ENCODE measurements at places on chromosomes 13 and 19. TPM values are rescaled to one million over a fixed set of nuclear protein-coding genes. Genes with fewer than 3 reads are reported as not detected.

The IFNL1 gene
- not detected for total RNA-seq

DNA sequence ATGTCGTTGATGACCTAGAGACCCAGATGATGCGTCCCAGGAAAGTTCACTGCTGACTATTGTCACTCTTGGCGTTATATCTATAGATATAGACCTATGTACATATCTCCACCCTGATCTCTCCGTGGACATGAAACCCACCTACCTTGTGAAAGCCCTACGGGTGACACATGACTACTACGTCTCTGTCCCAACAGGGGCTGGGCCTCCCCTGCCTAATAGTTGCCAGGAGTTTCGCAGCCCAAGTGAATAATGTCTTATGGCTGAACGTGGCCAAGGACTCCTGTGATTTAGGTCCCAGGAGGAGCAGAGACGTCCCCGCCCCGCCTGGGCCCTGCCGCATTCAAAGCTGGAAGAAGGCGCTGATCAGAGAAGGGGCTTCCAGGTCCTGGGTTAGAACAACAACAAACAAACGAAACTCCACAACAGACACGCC is 4.9 kb upstream of the POU4F1 start:
- H3K27me3 ChIP-seq, result peaks cover 85% of the 10 kb centered on the region

- DNase-seq, result no peak
- H3K36me3 ChIP-seq, result peaks cover 13% of the 10 kb centered on the region
- no peaks in the 10 kb centered on the region for H3K27me3 ChIP-seq
- peak overlapping the region; percentile 85 for H3K27ac ChIP-seq
Measured at GRCh38 chr19:11323601-11324078, 15.8 kb downstream of the RAB3D start.

DNA sequence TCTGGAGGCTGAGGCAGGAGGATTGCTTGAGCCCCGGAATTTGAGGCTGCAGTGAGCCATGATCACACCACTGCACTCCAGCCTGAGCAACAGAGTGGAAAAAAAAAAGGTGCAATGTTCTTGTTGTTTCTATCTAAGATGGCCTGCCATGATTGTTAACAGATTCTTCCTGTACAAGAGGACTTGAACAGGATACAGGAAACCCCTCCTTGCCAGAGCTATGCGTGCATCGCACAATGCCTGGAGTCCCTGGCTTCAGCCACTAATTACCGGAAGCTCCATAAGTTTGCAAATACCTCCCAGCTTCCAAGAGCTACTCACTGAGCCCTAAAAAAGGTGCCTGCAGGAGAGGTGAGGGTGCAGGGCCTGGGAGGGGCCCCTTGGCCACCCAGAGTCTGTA is 13.1 kb upstream of the HIF3A start:
- H3K27me3 ChIP-seq, result no peaks in the 10 kb centered on the region
- no peaks in the 10 kb centered on the region for H3K36me3 ChIP-seq
- DNase-seq, result no peak
- no peaks in the 10 kb centered on the region for H3K4me1 ChIP-seq
- H3K4me3 ChIP-seq, result no peak overlapping the region

GRCh38 chr19:44905437-44906160 is at the start of gene APOE:
TSS of gene APOE (plus strand) at chr19:44905796. CDS start at chr19:44906625, 829 bp downstream.
- H3K27ac ChIP-seq, result no peak within 1 kb of the TSS
- H3K4me1 ChIP-seq, result peaks cover 18% of the 10 kb centered on the region
- H3K27me3 ChIP-seq, result no peaks in the 10 kb centered on the region
- peak; percentile 31 for DNase-seq
- H3K4me3 ChIP-seq, result peak within 1 kb of the TSS; percentile 0

DNA sequence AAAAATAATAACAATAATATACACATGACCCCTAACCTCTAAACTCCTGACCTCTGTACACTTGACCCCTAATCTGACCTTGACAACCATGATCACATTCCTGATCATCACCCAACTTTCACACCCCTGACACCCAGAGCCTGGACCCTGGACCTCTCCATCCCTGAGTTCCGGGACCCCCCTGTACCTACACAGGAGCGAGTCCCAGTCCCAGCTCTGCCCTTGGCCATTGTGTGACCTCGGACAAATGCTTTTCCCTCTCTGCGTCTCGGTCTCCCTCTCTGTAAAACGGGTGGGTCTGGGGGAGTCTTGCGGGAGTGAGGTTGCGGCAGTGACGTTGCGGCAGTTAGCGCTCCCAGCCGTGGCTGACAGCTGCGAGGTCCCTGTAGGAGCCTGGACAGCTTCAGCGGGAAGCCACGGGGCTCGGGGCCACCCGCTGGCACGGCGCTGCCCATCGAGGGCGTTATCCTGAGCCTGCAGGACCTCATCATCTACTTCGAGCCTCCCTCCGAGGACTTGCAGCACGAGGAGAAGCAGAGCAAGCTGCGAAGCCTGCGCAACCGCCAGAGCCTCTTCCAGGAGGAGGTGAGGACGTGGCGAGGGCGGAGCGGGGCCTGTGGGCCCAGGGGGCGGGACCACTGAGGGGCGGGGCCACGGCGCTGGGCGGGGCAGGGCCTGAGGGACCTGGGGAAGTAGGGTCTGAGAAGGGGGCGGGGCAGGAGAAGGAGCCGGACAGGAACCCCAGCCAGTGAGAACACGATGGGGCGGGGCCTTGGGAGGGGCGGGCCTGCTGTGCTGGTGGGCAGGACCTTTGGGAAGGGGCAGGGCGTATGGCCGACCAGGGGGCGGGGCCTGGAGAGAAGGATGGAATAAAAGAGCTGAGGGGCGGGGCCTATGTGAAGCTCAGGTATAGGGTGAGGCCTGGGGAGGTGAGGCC is 19.2 kb downstream of the RYR1 start:
- H3K27ac ChIP-seq, result no peak overlapping the region
- no peaks in the 10 kb centered on the region for H3K36me3 ChIP-seq
- H3K27me3 ChIP-seq, result no peaks in the 10 kb centered on the region
- no peaks in the 10 kb centered on the region for H3K4me1 ChIP-seq

- H3K4me1 ChIP-seq, result no peaks in the 10 kb centered on the region
- H3K27ac ChIP-seq, result no peak overlapping the region
- H3K4me3 ChIP-seq, result no peak overlapping the region
- no peak for DNase-seq
- no peaks in the 10 kb centered on the region for H3K27me3 ChIP-seq
Measured at GRCh38 chr13:20610006-20610405, 43.0 kb downstream of the IFT88 start.

DNA sequence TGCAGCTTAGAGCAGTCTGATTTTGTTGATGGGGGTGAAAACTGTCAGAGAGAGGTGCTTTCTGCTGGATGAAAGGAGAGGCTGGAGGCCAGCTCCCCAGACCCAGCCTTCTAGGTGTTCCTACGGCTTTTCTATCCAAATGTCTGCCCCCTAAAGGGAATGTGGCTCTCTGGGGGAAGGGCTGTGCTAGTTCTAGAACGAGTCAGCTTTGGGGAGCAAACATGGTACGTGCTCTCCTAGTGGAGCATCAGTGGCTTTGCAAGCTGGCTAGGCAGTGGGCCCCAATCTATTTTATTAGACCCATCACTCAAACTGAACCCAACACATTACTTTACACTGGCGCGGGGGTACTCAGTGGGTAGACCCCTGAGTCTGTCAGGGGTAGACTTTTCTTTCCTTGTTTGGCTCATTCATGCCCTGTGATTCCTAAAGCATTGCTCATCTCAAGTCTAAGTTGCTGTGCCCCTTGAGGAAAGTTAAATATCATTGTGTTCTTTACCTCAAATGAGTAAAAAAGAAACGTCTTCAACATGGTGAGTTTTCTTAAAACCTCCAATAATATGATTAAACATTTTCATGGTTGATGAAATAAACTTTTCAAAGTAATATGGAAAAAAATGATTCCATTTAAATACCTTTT is 254.9 kb downstream of the DLEU7 start:
- no peaks in the 10 kb centered on the region for H3K4me1 ChIP-seq
- no peak overlapping the region for H3K4me3 ChIP-seq
- no peak for DNase-seq
- H3K27me3 ChIP-seq, result no peaks in the 10 kb centered on the region

DNA sequence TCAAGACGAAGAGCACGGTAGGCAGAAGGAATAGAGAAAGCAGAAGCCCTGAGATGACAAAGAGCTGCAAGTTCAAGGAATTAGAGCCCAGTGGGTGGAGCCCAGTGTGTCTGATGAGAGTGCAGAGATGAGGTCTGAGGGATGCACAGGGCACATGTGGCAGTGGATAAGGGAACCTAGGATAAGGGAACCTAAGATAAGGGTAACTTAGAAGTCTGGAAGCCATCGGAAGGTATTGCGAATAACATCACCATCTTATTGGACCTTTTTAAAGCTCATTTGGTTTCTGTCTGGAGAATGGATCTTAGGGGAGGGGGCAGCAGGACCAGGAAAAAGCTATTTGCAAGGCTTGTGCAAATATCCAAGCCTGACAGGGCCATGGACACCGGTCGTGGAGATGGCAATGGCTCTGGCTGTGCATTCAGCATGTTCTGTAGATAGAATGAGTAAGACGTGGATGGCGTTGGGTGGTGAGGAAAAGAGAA is 1.3 kb downstream of the FPR3 start:
- peaks cover 3% of the 10 kb centered on the region for H3K27me3 ChIP-seq
- no peak overlapping the region for H3K4me3 ChIP-seq
- H3K27ac ChIP-seq, result no peak overlapping the region
- DNase-seq, result no peak
- peaks cover 38% of the 10 kb centered on the region for H3K4me1 ChIP-seq
